ENCODE measurements at places on chromosomes 12 and 14. TPM values are rescaled to one million over a fixed set of nuclear protein-coding genes. Genes with fewer than 3 reads are reported as not detected.

- no peak for DNase-seq
These were observed 571.5 kb upstream of the FBXO33 start for GRCh38 chr14:40003773-40004172.

The RPS6KA5 gene
- 5.2 TPM for total RNA-seq

DNA sequence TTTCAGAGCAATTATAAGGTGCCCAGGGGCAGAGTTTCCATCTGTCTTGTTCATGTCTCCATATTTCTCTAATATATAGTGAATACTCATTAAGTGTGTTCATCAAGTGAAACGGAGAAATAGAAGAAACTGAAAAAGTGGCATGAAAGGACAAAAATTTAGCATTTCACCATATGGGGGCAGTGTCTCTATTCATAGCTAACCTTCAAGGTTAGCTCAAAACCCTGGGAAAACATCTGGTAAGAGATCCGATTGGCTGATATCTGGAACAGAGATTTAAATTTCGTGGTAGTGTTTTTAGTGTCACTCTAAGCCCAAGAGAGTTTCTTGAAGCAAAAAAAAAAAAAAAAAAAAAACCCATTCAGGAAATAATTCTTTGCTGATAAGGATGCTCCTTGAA is 367.5 kb downstream of the DAD1 start:
- DNase-seq: no peak

DNA sequence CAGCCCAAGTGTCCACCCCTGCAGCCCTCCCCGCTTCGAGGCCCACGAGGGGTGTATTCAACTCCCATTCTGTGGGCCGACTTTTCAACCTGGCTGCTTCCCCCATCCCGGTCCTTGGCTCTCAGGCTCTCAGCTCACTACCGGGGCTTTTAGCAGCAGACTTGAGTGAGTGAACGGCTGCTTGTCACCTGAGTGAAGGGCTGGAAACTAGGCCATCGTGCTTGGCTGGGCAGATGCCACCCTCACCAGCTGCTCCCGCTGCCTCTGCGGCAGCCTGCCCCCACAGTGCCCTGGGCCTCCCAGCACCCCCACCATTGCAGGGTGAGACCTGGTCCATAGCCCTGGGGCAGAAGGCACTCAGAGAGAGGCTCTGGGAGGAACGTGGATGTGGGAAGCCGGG is 59.9 kb downstream of the SLC6A12 start:
- no peak for DNase-seq

GRCh38 chr14:69287098-69288010 is 27.4 kb downstream of the GALNT16 start:
- no peak for DNase-seq
